ENCODE measurements at places on chromosomes 4 and X.

- DNase-seq: no peak
Measured at GRCh38 chrX:129632443-129632842, 22.3 kb downstream of the APLN start.

GRCh38 chr4:8428288-8429097, 12.0 kb downstream of the ACOX3 start:
- DNase-seq: peak; percentile 77

- no peak for DNase-seq
Measured at GRCh38 chrX:2401201-2401589, 99.6 kb downstream of the DHRSX start.

GRCh38 chrX:108271397-108271787, 166.8 kb downstream of the COL4A6 start:
- no peak for DNase-seq

DNA sequence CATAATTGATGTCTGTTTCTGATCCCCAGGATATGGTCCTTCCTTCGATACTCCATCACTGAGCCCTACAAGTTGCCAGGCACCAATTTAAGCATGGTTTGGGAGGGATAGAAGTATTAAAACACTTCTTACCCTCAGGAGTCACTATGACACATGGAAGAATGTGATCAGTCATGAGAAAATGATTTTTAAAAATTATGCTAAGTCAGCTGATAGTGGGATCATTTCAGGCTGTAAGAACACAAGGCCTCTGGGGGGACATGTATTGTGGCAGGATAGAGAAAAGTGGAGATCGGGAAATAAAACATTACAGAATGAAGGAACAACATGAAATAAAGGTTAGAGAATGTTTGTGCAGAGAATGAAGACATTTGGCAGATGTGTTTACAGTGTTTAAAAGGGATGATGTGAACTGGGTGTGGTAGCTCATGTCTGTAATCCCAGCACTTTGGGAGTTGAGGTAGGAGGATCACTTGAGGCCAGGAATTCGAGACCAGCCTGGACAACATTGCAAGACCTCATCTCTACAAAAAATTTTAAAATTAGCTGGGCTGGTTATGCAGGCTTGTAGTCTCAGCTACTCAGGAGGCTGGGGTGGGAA, 64.0 kb downstream of the ELOVL6 start:
- no peak for DNase-seq

DNA sequence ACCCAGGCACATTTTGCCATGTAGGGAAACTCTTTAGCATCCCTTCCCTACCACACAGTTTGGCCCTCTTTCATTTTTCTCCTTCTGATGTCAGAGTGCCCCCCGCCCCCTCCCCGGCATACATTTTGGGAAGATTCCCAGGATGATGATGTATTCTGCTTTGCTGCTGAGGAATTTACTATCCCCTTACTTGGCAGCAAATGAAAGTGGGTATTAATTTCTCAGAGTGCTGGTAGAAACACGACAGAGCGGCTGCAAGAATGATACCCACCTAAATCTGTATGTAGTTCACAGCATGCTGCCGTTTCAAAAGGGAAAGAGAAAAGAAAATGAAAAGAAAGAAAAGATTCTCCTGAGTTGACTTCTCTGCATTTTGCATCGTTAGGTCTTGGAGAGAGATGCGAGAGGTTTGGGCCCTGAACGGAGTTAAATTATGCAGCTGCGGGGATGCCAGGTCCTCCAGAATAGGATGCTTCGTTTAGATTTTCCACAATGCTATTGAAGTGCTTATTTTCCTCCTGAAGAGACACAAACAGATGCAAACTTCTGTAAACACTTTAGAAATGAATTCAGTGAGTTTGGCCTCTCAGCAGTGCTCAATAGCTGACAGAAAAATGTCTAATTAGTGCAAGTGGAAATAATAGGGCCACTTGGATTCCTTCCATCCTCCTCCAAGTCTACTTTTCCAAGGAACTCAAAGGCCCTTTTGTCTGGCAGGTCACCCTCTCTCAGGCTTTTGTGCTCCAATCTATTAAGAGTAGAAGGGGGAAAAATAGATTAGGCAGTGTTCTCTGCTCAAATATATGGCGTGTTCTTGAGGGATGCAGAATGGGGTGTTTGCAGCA, 106.2 kb downstream of the ALPK1 start:
- no peak for DNase-seq

DNA sequence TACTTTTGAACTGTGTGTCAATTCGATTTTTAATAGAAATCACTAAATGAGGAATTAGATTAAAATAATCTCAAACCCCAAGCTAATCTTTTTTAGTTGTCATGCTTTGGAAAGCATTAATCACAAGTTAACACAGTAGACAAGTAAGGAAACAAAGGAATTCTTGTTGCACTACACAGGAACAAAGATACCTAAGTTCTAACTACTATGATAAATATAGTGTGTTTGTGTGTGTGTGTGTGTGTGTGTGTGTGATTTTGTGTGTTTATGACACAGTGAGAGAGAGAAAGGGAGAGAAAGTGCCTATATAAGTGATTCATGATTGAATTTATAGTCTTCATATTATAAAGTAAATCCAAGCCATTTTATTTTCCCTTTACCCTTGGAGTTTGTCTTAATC, 931.4 kb downstream of the PCDH7 start:
- no peak for DNase-seq

DNA sequence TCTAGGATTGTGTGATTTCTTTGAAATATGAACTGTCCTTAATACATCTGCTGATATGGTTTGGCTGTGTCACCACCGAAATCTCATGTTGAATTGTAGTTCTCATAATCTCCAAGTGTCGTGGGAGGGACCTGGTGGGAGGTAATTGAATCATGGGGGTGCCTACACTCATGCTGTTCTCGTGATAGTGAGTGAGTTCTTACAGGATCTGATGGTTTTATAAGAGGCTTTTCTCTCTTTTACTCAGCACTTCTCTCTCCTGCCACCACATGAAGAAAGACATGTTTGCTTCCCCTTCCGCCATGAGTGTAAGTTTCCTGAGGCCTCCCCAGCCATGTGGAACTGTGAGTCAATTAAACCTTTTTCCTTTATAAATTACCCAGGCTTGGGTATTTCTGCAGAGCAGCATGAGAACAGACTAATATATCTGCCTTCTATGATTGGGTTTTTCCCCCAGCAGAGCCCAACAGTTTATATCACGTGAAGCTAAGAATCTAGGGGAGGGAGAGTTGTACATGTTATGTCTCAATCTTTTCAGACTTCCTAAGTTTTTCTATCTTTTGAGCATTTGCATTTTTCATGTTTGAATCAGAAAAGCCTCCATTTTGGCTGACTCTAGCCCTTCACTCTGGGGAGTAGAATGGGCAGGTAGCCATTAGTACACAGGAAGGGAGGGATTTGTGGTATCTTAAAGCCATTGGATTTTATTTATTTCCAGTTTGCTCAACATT, 58.9 kb downstream of the PLAC1 start:
- DNase-seq: no peak

DNA sequence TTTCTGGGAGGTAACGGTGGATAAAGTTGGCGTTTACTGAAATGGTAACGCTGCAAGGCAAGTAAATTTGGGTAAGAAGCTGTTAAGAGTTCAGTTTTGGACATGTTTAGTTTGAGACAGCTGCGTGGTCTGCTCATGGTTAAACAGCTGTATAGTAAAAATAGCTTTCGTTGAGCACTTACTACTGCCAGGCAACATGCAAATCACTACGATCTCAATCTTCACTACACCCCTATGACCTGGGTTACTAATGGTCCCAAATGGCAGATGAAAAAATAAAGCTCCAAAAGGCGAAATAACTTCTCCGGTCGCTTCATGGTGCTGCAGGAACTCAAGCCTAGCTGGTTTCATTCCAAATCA, 22.2 kb downstream of the FABP2 start:
- no peak for DNase-seq

- no peak for DNase-seq
Measured at GRCh38 chr4:7808181-7808580, 131.5 kb downstream of the AFAP1 start.

DNA sequence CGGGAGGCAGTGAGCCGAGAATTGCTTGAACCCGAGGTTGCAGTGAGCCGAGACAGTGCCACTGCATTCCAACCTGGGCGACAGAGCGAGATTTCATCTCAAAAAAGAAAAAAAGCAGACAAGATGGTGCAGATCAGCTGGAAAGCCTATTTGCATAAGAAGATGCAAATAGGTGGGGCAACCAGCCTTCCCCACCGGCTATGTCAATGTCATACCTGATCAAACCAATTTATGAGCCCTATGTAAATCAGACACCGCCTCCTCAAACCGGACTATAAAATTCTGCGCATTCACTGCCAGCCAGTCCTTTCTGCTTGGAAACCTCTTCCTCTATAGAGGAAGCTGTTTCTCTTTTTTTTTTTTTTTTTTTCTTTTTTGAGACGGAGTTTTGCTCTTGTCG, 64.5 kb upstream of the CHRNA9 start:
- no peak for DNase-seq

- DNase-seq: no peak
Measured at GRCh38 chrX:1734806-1735205, 119.9 kb downstream of the ASMT start.

GRCh38 chr4:171956678-171957077, 143.5 kb downstream of the GALNTL6 start:
- DNase-seq: no peak

DNA sequence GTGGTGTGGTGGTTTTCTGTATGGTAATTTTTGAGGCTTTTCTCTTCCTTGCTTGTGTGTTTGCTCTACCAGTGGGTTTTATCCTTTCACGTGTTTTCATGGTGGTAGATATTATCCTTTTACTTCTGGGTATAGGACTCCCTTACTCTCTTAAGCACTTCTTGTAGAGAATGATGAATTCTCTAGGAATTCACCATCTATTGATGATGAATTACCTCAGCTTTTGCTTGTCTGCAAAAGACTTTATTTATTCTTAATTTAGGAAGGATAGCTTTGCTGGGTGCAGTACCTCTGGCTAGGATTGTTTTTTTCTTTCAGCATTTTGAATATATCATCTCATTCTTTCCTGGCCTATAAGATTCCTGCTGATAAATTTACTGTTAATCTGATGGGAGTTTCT, 415.3 kb downstream of the PDGFC start:
- no peak for DNase-seq
